ENCODE measurements at places on chromosomes 1 and 21.

GRCh38 chr1:108551137-108551862 is 8.6 kb upstream of the EEIG2 start:
- no peak for DNase-seq

GRCh38 chr21:43192501-43193081 is 23.8 kb downstream of the CRYAA start:
- DNase-seq, result no peak

DNA sequence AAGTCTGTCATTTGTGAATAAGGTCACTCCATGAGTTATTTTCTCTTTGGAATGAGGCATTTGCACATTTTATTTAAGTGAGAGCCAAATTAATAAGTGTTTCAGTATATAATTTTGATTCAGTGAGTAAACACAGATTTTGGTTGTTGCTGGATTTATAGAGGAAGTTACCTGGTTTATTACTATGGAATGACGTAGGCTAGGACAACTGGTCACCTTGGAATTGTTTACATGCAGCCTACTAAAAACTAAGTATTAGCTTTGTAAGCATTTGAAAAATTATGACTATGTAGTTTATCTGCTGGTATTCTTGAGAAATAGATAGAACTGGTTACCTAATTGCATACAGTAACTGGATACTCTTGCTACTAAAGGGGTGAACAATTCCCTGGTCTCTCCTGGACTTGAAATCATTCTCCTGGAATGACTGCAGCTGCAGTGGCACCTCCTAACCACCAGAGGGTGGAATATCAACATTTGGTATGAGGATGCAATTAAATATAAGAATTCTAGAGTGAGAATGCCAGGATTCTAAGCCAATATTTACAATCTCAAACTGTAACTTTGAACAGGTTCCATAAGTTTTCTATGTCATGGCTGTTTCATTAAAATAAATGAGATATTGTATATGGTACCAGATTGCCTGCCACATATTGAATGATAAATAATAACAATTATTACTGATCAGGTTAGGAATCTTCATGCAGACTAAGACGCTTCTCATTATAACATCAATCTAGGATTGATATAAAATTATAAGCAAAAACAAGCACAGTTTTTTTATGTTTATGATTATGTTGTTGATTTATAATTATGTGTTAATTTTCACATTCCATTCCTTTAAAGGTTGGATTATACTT is 3.5 kb upstream of the KRTAP27-1 start:
- peak; percentile 14 for DNase-seq

- DNase-seq, result peak; percentile 32
Measured at GRCh38 chr1:209672705-209673630, 2.2 kb upstream of the G0S2 start.

GRCh38 chr1:207854001-207854400 is 56.9 kb downstream of the CD34 start:
- DNase-seq, result no peak

- DNase-seq, result no peak
Measured at GRCh38 chr1:186497651-186498050, 36.7 kb upstream of the PDC start.

DNA sequence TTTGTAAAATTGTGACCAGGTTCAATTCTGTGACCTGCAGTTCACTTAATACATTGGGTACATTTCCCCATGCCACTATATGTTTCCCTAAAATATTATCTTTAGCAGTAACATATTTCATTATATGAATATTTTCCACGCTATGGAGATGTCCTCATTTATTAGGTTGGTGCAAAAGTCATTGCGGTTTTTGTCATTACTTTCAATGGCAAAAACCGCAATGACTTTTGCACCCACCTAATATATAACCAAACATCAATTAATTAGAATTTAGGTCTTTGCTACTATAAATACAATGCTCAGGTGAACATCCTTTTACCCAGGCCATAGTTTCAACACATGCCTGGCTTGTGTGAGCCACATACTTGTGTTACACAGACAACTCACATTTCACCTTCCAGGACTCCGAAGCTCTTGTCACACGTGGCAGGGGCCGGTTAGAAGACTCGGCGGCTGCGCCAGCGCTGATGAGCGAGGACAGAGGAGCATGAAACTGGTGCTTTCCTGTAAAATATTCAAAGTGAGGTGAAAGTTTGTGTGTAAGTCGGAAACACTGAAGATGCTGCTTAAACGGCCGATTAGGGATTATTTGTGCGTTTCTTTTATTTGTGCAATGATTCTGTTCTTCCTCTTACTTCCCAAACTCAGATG is 215.5 kb downstream of the KIF26B start:
- DNase-seq, result no peak

DNA sequence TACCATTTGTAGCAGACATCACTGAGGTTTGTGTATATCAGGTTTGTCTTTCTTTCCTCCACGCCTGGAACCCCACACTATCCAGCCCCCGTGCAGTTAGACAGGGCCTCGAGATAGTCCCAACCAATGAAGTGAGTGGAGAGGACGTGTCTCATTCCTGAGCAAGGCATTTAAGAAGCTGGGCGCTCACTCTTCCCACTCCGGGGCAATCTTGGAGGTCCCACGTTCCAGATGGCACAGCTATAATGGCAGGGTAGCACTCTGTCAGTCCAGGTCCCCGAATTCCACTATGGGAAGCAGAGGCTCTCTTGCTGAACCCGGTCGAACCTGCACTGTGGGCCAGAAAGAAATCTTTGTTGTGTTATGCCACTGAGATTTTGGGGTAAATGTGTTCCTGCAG is 57.3 kb upstream of the CSF3R start:
- no peak for DNase-seq

DNA sequence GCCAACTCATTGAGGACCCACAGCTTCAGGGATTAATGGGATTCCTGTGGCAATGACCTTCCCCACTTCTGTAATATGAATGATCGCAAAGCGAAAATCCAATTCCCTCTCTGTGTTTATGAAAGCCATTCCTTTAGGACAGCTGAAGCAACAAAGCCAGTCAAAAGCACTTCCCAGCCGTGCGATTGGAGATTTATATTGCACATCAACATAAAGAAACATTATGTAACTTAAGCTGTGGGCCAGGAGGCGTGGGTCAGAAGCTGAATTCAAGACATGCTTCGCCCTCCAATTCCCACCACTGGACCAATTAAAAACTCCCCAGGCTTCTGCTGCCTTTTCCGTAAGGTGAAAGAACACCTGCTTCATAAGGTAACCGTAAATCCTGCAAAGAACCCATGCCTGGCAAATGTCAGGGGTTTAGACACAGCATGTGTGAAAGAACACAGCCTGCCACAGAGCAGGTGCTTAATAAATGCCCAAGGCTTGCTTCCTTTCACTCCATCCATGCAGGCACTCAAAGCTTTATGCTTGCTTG is 138.9 kb upstream of the SOD1 start:
- DNase-seq, result no peak

DNA sequence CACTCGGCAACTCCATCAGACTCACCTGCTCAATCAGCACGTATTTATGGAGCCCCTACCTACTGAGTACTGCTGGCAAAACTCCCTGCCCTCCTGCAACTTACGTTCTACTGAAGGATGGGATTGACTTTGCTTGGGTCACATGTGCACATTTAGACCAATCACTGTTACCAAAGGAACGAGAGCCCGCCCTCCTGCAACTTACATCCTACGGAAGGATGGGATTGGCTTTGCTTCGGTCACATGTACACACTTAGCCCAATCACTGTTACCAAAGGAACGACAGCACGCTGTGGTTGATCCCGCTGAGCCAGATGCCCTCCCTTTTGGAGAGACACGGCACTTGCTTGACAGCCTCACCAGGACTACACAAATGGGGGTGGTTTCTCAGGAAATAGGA is 46.0 kb downstream of the UBIAD1 start:
- no peak for DNase-seq

DNA sequence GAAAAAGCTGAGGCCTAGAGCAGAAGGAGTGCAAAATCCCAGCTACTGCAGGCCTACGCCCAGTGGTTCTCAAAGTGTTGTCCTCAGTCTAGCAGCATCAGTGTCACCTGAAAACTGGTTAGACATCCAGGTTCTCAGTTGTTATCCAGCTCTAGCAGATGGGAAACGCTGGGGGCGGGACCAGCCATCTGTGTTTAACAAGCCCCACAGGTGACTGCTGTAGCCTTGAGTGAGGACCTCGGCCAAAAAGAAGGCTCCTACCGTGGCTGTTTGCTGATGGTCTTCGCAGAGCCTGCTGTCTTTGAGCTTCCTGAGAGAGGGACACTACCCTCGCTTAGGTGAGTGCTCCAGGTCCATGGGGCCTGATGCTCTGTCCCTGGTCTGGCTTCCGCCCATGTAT is 69.7 kb downstream of the LRRN2 start:
- DNase-seq, result no peak

GRCh38 chr1:103448560-103448959 is 76.9 kb upstream of the RNPC3 start:
- DNase-seq, result no peak

DNA sequence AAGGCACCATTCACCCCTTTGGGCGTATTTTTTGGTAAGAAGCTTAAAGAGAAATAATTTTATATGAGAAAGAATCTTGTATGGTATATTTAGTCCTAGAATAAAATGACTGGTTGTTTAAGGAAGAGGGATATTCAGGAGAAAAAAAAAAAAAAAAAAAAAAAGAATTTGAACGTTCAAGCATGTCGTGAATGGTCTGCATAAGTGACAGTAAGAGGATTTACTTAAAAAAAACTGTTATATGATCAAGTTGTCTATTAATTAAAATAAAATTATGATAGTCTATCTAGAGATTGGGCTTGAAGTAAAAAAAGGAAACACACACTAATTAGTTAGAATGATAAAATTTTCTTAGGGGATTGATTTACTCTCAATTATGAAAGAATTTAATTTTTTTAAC is 11.7 kb upstream of the OR14I1 start:
- no peak for DNase-seq

- no peak for DNase-seq
Measured at GRCh38 chr1:38151399-38151798, 104.8 kb upstream of the POU3F1 start.

DNA sequence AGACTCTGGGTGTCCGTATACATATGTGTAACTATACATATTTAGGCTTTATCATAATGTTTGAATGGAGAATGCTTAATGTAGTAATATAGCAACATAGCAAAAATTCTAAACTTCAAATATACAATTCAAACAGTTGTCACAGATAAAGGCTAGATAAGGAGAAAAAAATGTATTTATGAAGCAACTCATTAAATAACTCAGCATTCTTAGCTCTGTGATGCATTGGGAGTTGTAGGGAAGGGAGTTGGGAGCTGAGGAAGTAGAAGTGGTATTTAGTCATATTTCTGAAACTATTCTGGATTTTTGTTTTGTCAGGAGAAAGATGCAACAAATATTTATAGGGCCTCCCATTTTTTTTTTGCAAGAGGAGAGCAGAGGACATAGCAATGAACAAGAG is 197.8 kb downstream of the PBX1 start:
- DNase-seq, result no peak

DNA sequence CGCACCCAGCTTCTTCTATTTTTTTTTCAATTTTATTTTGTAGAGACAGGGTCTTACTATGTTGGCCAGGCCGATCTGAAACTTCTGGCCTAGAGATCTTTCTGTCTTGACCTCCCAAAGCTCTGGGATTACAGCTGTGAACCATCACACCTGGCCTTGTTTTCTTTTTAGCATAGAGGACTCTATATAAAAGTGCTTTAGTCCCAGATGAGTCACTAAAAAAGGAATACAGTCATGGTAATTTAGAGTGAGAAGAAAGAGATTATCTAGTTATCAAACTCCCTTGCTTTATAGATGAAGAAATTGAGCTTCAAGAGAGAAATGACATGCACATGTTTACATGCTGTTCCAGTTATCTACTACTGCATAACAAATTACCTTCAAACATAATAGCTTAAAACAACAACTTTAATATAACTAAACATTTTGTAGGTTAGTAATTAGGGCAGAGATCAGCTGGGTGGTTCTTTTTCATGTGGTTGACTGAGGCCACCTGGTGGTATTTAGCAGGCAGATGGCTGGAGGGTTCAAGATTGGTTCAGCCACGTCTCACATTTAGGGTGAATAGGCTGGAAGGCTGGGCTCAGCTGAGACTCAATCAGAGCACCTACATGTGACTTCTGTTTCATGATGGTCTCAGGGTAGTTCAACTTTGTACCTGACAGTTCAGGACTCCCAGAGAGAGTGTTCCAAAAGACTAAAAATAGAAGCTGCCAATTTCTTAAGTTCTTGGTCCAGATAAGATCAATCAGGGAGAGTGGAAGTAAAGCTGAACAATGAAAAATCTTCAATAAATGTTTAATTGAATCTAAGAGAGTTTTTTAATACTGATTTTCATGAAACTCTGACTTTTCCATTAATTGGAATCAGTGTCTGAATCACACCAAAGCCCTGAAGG is 16.9 kb upstream of the MTF2 start:
- DNase-seq, result peak; percentile 37

GRCh38 chr1:116878804-116879477 is 30.8 kb upstream of the PTGFRN start:
- peak; percentile 14 for DNase-seq

DNA sequence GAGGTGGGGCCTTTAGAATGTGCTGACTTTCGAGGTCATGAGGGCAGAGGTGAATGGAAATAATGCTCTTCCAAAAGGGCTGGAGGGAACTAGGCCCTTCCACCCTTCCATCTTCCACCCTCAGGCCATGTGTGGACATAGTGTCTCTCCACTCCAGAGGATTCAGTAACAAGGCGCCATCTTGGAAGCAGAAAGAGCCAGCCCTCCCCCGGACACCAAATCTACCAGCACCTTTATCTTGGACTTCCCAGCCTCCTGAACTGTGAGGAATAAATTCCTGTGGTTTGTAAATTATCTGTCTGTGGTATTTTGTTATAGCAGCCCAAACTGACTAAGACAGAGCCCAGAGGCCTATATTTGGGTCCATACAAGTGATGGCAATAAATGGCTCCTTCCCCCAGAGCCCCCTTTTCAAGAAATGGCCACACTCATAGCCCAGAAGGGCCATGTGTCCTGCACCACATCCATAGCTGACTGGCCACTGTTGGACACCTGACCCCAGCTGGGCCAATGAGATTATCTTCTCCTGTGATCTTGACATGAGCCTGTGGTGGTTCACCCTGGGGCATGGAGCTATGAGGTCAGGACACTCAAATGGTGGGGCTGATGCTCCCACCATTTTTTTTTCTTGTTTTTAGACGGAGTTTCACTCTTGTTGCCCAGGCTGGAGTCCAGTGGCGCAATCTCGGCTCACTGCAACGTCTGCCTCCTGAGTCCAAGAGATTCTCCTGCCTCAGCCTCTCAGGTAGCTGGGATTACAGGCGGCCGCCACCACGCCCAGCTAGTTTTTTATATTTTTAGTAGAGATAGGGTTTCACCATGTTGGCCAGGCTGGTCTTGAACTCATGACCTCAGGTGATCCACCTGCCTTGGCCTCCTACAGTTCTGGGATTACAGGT is 114.9 kb downstream of the RRAGC start:
- no peak for DNase-seq

- no peak for DNase-seq
Measured at GRCh38 chr1:150221552-150221951, 14.4 kb downstream of the ANP32E start.

- DNase-seq, result no peak
Measured at GRCh38 chr1:230303069-230303468, 123.1 kb downstream of the PGBD5 start.

- no peak for DNase-seq
Measured at GRCh38 chr1:99497690-99498089, 148.2 kb upstream of the PALMD start.

- no peak for DNase-seq
Measured at GRCh38 chr1:23667411-23667810, 24.2 kb upstream of the RPL11 start.

Data from activated naive CD4-positive, alpha-beta T cell treated with Interleukin-2 at 50 U/mL for 16 hours (primary cell).